ENCODE measurements at places on chromosomes 3 and 15.

GRCh38 chr3:186277268-186277909 is 84.6 kb downstream of the DGKG start:
- DNase-seq = peak; percentile 82

DNA sequence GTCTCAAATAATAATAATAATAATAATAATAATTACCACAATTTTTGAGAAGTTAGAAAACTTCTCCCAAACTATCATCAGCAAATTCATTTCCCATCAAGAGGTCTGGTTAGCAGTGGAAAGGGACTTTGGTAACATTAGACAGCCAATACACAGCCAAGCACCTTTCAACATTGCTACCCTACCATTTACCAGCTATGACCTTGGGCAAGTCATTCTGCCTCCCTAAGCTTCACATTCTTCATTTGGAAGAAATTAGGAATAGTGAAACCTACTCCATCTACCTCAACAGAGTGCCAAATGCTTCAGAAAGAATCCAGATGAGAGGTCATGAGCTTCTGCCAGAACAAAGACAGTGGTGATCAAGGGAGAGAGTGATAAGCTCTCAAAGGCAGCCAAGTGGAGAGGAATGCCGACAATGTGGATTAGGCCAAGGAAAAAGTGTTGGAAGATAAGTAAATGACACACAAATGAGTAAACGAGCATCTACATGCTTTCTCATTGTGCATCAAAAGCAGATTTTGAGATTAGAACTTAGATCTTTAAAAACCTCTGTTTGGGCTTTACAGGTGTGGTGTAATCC is 42.9 kb upstream of the LPP start:
- DNase-seq = peak; percentile 45

GRCh38 chr3:151425627-151426340 is 35.1 kb downstream of the IGSF10 start:
- no peak for DNase-seq

GRCh38 chr3:136513367-136513766 is 238.8 kb downstream of the STAG1 start:
- DNase-seq = no peak

- no peak for DNase-seq
Measured at GRCh38 chr3:197376735-197377555, 78.5 kb upstream of the DLG1 start.

DNA sequence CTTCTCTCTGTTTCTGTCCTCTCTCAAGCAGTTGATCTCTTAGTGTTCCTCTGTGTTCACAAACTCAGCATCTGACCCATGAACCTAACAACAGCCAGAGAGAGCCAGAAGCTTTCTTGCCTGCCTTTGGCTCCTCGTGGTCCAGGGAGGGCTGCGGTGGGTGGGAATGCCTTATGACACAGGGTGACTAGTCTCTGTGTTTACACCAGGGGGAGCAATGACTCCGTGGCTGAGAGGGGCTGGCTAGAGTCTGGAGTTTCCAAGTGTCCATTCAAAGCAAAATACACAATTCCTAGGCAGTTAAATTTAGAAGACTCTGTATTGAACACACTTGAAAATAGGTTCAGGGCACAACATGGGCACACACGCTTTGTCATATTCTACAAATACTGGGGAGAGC is 370.0 kb upstream of the FRG2C start:
- peak; percentile 35 for DNase-seq

- DNase-seq = no peak
Measured at GRCh38 chr15:51688863-51689262, 7.6 kb downstream of the SCG3 start.

- DNase-seq = peak; percentile 56
Measured at GRCh38 chr15:35912196-35912595, 366.2 kb upstream of the DPH6 start.

- peak; percentile 95 for DNase-seq
Measured at GRCh38 chr3:149657926-149658743, at the start of gene WWTR1. WWTR1 (minus strand) TSS chr3:149658025; CDS start chr3:149657306, 719 bp downstream.

DNA sequence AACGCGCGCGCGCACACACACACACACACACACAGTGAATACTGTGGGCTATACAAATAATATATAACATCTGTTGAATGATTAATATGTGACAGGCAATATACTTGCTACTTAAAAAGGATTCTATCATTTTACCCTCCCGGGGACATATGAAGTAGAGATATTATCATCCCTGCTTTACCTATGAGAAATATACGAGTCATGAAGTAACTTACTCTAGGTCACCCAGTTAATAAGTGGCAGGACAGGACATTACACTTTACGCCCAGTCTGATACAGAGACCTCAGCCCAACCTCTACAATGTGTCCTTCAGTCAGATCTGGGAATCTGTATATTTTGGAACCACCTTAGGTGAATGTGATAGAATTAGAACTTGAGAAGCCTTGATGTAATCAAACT is 55.4 kb downstream of the CCDC54 start:
- DNase-seq = no peak

DNA sequence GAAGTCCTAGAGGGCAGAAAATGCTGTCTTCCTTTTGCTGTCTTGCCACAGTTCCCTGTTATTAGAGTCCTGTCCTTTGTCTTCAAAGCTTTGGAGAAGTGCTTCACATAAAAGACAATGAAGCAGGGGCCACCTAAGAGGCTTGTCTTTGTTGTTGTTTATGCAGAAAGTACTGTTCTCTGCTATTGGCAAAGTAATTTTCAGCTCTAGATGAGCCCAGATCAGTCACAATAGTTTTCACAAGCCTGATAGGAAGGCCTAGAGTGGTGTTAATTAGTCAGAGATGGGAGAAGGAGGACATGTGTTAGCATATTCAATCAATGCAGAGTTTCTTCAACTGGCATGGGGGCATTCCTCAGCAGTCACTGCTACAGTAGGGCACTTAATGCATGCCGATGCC is 300.0 kb downstream of the PTPRG start:
- DNase-seq = no peak

GRCh38 chr15:78987556-78988360 is 42.9 kb upstream of the CTSH start:
- DNase-seq = no peak

DNA sequence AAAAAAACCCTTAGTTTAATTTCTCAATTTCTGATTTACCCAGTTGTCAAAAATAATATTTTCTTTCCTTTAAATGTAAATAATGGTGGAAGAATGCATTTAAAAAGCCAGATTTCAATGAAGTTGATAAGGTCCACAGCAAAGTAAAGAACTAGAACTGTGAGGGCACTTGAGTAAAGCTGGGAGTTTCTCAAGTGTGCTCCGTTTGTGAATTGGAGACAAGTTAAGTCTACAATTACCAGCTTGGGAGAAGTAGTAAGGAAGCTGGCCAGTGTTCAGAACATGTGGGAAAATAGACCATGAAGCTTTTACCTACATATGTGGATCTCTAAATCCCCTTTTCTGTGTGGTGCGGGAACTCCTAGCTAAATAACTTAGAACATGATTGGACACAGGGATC is 239.4 kb downstream of the OXSM start:
- no peak for DNase-seq

DNA sequence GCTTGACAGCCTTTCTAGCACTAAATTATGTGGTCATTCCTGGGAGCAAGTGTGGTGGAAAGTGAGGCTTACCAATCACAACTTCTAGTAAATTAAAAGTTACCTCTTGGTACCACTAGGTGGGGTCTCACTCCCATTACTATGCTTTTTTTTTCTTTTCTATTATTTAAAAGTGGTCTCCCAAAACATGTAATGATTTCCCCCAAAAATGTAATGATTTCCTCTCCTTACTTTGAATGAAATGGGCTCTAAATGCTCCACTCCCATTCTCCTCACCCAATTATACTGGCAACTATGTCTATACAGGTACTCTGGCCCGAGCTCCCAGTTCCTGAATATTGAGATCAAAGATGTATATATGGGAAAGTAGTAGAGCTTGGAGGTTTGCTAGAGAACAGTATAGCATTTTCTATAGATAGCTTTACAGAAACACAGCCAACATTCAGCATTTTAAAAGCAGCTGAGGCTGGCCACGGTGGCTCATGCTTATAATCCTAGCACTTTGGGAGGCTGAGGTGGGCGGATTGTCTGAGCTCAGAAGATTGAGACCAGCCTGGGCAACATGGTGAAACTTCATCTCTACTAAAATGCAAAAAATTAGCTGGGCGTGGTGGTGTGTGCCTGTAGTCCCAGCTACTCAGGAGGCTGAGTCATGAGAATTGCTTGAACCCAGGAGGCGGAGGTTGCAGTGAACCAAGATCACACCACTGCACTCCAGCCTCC is 70.9 kb downstream of the DCUN1D1 start:
- DNase-seq = peak; percentile 52

DNA sequence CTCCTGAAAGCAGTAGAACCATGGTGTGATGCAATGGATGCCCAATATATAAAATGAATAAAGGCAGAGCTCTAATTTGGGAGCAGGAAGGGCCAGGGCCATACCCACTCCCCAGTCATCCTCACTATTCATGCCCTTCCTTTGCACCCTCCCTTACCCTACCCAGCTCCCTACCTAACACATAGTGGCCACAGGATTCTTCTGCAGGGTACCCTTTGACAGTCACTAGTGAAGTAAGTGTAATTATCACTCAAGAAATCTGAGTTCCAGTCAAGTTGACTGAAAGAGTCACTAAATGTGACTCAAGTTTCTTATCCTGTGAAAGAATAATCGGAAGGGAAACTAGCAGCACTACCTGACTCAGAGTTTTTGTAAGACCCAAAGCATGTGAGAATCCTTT is 69.2 kb downstream of the RASA2 start:
- peak; percentile 21 for DNase-seq

DNA sequence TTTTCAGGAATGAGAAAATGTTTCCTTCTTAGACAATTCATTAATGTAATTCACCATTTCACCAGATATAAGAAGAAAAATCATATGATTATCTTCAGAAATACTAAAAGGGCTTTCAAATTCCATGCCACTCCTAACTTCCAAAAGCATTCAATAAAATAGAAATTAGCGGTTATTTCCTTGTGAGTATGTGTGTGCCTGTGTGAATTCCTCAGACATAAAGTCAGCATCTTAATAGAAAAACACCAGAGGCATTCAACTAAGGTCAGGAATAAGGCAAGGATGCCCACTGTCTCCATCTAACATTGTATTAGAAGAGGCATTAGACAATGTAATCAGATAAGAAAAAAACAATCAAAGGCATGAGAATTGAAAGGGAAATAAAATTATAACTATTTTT is 88.4 kb downstream of the PLCH1 start:
- no peak for DNase-seq

DNA sequence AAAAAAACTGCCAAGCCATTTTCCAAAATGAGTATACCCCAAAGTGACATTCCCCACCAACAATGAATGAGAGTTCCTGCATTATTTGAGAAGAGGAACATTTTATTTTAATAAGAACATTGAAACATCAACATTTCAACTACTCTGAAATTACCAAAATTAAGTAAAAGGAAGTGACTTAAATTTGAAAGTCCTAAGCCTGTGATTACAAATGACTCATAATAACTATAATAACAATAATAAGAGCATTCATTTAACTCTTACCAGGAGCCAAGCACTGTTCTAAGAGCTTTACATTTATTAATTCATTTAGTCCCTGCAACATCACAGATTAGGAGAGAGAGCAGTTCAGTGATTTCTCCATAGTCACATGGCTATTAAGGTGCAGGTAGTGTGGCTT is 32.4 kb downstream of the LRRC28 start:
- peak; percentile 20 for DNase-seq

- peak; percentile 70 for DNase-seq
Measured at GRCh38 chr3:57169872-57170623, 4.9 kb upstream of the IL17RD start.

- no peak for DNase-seq
Measured at GRCh38 chr3:29763115-29763514, 482.2 kb downstream of the RBMS3 start.

DNA sequence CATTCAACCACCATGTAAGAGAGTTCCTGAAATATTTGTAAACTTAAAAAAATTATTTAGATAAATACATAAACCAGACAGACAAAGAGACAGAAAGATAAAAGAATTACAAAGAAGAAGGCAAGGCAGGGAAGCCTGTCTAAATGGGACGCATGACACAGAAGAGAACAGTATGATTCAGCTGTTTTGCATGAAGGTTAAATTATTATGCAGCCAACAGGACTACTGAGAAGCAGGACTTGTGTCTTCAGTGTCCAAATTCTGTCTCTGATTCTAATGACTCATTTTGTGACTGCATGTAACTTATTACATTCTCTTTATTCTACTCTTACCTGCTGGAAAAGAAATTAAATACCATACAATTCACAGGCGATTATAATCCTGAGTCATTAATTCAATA is 340.4 kb upstream of the KCNMB2 start:
- peak; percentile 46 for DNase-seq

DNA sequence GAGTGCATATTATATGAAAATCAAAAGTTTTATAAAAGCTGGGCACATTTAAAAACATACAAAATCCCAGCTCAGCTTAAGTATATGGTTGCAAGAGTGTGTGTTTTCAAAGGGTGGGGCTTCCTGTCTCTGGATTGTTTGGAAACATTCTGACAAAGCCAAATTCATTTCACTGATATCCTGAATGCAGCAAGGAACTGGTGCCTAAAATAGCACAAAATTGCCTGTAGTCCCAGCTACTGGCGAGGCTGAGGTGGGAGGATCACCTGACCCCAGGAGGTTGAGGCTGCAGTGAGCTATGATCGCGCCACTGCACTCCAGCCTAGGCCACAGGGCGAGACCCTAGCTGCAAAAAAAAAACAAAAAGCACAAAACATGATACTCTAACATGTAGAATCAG is 13.0 kb upstream of the TJP1 start:
- DNase-seq = peak; percentile 81

DNA sequence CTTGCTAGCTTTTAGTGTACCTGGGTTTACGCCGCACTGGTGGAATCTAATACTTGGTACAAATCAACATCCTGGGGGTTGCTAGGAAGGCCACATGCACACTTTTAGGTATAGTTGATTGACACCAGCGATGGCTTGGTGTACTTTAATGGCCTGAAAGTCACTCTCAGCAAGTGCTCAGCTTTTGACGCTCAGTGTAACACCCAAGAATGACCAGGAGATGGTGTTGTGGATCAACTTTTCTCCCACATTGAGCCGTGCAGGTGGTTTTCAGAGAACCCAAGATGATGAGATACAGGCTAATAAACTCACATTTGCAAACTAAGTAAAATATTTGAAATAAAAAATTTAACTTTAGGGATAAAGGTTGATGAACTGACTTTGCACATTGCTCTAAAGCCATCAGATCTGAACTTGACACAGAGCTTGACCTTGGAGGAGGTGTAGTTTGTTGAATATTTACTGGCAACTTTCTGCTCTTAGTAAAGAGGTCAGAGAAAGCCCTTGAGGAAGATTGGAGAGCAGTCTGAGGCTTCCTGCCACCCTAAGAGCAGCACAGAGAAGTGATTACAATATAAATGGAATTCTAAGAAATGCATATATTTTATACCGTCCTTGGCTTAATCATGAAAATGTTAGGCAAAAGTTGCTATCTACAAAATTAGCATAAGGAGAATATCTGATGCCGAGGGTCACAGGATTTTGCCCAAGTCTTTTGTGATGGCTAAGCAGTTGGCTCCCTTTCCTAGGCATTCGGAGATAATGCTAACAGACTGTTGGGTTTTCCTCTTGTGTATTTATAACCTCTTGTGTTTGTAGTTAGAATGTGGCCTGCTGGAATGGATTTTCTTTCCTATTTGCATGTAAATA is 143.4 kb upstream of the RASGRP1 start:
- peak; percentile 80 for DNase-seq

GRCh38 chr3:45259133-45259532 is 33.0 kb upstream of the TMEM158 start:
- DNase-seq = no peak
